A549 treated with Hydrocortisone at 1 μM for 4 hours (cell line): ENCODE measurements at places on chromosomes 7 and 10. TPM values are rescaled to one million over a fixed set of nuclear protein-coding genes. Genes with fewer than 3 reads are reported as not detected.

NPSR1 gene
- total RNA-seq = not detected in 5 replicates

NCOA4 gene
- total RNA-seq = 84.4 to 119 TPM (median 88.6 TPM) in 5 replicates

AKR1D1 gene
- not detected in 5 replicates for total RNA-seq

STEAP4 gene
- 0.03 to 0.07 TPM (median 0.05 TPM) in 3 of 5 replicates, not detected in the others for total RNA-seq

CFAP58 gene
- total RNA-seq = 0.08 to 0.17 TPM (median 0.14 TPM) in 5 replicates

KIAA1217 gene
- 1.1 to 1.7 TPM (median 1.4 TPM) in 5 replicates for total RNA-seq

SPDYE5 gene
- total RNA-seq = not detected in 5 replicates

TRPV6 gene
- total RNA-seq = not detected in 5 replicates

PRSS37 gene
- total RNA-seq = not detected in 5 replicates

GDF2 gene
- not detected in 5 replicates for total RNA-seq

CHST3 gene
- 43.0 to 57.6 TPM (median 51.6 TPM) in 5 replicates for total RNA-seq

ZNF479 gene
- not detected in 5 replicates for total RNA-seq

MUC12 gene
- total RNA-seq = 12.6 to 23.9 TPM (median 19.6 TPM) in 5 replicates

RHOBTB1 gene
- total RNA-seq = 11.3 to 17.4 TPM (median 13.9 TPM) in 5 replicates

AGAP5 gene
- 2.0 to 3.8 TPM (median 2.4 TPM) in 5 replicates for total RNA-seq

CCDC146 gene
- 0.32 to 0.70 TPM (median 0.49 TPM) in 5 replicates for total RNA-seq

CLRN3 gene
- total RNA-seq = not detected in 5 replicates

CTAGE8 gene
- total RNA-seq = not detected in 5 replicates

GPRIN2 gene
- total RNA-seq = 27.8 to 43.2 TPM (median 36.3 TPM) in 5 replicates

OR6V1 gene
- total RNA-seq = not detected in 5 replicates

SMO gene
- 11.4 to 14.9 TPM (median 14.3 TPM) in 5 replicates for total RNA-seq

MRPS17 gene
- total RNA-seq = 24.8 to 31.1 TPM (median 29.2 TPM) in 5 replicates

OR2A5 gene
- total RNA-seq = not detected in 5 replicates

GHRHR gene
- total RNA-seq = 0.41 TPM in 1 of 5 replicates, not detected in the others
